Calu3 (cell line): ENCODE measurements at places on chromosomes 3 and 15. TPM values are rescaled to one million over a fixed set of nuclear protein-coding genes. Genes with fewer than 3 reads are reported as not detected.

C2CD4A gene
- total RNA-seq, result 17.1 and 17.6 TPM in 2 replicates

TMEM266 gene
- total RNA-seq, result 0.17 TPM in 1 of 2 replicates, not detected in the other

ANKUB1 gene
- not detected in 2 replicates for total RNA-seq

MUC20 gene
- 83.1 and 128 TPM in 2 replicates for total RNA-seq

HTR3E gene
- total RNA-seq, result not detected in 2 replicates

GRM7 gene
- not detected in 2 replicates for total RNA-seq

MDFIC2 gene
- total RNA-seq, result not detected in 2 replicates

STXBP5L gene
- not detected in 2 replicates for total RNA-seq

ZDHHC19 gene
- total RNA-seq, result not detected in 2 replicates

DAPK2 gene
- 1.1 and 1.5 TPM in 2 replicates for total RNA-seq

CFAP100 gene
- total RNA-seq, result not detected in 2 replicates

DNA sequence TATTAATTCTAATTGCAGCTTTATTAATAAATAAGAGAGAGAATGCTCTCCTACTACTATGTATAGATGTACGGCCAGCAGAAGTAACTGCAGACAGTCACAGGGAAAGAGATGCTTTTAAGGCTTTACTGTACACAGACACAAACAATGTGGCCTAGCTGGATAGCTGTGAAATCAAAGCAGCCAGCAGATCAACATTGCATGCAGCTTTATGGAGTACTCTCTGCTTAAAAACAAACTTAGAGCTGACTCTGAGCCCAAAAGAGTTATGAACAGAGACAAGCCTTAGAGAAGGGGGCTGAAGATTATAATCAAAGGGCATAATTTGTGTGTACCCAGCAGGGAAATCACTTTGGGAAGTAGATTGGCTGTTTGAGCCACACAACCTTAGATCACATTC, 47.2 kb downstream of the CADM2 start:
- DNase-seq, result no peak

DNA sequence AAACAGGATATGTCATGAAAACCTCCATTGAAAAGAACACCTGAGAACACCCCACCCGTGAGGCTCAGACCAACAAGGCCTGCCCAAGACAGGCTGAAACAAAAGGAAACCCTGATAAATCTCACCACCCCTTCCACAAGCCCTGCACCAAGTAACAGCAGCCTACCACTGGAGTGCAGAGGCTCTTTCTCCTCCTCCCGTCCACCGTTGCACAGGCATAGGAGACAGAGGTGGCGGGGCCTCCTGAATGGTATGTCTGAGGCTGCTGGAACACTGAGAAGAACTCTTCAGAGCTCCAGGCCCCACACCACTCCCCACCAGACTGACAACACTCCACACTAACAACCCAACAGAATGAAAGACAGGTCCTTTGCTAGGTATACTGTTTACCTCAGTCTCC, 21.4 kb downstream of the CHDH start:
- DNase-seq, result no peak

DNA sequence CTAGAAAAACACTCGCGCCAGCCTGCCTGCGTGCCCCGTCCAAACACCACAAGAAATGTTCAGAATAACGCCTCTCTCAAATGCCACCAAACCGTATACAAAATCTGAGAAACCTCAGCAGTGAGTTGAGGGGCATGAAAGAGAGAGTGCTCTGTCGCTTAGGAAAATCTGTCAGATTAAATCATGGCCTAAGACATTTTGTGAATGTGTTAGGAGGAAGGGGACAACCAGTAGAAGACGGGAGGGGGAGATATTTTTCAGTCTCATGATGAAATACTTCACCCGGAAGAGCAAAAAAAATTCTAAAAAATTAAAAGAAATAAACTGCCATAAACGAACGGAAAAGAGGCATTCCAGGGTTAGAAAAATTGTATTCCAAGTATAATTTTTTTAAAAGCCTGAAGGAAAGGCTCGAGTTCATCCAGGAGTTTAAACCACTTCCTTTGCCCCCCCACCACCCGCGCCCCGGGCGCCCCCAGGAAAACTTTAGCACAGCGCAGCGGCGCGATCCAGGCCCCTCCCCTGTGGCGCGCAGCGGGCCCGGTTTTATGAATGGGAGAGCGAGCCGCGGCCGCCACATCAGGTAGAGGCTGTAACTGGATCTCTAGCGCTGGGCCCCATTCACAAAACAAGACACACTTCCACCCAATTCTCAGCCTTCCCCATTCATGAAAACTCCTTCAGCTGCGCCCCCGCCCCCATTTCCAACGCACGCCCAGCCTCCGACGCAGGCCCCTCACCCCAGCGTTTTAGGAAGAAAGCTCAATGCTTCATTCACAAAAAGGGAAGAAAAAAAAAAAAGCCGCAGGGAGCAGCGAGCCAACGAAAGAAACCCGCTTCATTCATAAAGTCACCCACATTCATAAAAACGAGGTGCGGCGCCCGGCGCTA, 1.4 kb downstream of the ETV5 start:
- DNase-seq, result peak; percentile 86

GRCh38 chr3:141109751-141110150, 58.6 kb downstream of the SPSB4 start:
- no peak for DNase-seq

GRCh38 chr15:96693515-96693914, 363.0 kb downstream of the NR2F2 start:
- no peak for DNase-seq

GRCh38 chr3:190696777-190697501, 165.6 kb downstream of the GMNC start:
- peak; percentile 52 for DNase-seq

DNA sequence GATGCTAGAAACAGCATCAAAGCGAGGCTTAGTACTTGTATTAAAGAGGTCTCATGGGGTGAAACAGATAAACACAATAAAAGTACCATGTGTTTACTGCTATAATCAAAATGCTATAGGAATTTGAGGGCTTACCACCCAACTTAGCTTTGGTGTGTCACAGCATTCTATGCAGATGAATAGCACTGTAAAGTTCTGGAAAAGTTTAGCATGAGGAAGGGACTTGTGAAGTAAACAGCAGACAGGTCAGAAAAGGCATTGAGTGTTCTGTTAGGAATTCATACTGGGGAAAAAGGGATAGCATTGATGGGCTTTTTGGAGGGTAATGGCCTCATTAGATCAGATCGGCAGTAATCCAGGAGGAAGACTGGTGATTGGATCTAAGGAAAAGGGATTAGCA, 505.3 kb downstream of the NLGN1 start:
- DNase-seq, result no peak

DNA sequence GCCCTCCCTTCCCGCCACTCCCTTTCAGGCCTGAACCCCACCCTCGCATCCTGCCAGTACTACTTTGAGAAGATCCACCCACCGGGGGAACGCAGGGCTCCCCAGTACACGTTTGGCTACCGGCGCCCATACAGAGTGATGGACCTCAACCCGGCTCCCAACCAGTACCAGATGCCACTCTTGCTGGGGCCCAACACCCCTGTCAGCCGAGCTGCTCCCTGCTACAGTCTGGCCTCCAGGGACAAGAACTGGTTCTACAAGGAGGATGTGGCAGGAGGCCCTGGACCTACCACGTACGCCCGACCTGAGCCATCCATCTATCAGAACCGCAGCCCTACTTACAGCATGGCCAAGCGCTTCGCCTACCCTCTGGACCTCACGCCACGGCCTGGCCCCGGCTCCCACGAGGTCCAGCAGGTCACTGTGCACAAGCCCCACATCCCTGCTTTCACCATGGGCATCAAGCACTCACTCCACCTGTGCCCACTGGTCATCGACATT, 14.4 kb upstream of the CSPG4 start:
- no peak for DNase-seq

DNA sequence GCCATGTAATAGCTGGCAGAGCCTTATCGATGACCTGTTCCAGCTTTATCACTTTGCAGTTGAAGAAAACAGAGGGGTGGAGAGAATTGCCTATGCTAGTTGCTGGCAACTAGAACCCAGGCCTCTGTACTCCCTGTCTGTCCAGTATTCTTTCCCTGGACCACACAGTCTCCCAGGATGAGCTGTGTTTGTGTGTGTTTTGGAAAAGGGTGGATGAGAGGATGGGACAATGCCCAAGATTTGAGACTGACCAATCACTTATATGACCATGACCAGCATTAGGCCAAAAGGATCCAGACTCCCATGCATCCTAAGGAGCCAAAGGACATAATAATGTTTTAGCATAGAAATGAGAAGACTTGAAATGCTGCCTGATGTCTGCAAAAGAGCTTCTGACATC, 102.6 kb downstream of the CD200R1L start:
- DNase-seq, result no peak

GRCh38 chr15:61639491-61639890, 410.4 kb upstream of the RORA start:
- DNase-seq, result no peak

DNA sequence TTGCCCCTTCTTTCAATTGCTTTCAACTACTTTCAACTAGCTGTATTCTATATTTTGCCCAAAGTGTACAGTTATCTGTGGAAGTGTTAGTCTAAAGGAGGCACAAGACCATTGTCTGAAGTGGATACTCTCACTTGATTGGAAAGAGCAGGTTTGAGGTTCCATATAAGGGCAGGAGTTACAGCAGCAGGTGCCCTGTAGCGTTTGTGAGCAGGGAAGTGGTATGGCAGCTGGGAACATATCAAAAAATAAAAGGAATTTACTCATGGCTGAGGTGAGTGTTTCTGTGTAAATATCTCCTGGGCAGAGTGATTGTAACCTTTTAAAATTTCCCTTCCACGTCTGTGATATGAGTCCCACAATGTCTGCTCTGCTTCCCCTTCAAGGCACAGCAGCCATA, 38.5 kb upstream of the DNAJC13 start:
- DNase-seq, result no peak

DNA sequence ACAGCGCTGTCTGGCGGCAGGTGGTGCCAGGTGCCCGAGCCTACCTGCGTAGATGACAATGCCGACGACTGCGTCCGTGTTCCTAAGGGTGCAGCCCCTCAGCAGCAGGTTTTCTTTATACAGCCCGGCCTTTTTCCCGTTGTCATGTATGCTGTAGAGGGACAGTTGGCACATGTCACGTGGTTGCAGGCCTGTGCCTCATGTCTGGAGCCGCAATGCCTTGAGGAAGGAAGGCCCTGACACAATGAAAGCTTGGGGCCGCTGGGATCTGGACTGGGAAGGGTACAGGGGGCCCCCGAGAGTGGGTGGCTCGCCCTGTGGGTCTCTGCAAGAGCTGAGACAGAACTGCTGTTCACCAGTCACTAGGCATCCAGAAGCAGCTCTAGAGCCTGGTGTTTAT, 136.0 kb downstream of the ATP10A start:
- no peak for DNase-seq

DNA sequence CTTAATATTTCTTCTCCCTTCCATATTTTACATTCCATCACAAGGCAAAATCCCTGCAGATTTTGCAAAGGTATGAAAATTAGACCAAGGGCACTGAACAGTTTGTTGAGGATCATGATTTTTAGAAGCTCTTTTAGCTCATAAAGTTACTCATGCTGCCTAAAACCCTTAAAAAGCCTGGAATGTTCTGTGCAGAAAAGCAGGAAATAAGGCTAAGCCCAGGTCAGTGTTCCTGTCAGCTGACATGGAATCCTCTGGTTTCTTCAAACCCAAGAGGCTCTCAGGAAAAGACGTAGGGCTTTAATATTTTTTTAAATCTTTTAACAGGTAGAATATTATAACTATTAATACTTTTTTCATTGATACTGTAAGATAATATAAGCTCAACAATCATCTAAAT, 8.2 kb downstream of the CBLB start:
- DNase-seq, result no peak

DNA sequence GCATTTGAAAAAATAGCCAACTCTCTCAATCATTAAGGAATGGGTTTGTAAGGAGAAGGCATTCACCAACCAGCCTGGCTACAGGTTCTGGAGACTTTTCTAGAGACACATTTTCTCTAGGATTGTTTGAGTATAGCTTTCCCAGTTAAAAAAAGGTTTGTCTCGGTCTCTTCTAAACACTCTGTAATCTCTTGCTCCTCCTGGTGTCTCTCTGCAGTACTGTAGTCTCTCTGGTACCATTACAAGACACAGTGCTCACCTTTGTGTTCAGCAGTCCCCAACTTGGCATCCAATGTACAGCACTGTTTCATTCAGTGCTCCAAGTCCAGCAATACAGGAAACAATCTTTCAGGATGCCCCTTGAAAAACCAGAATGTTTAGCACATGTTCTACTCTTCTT, 534.4 kb downstream of the ZNF385D start:
- peak; percentile 30 for DNase-seq

DNA sequence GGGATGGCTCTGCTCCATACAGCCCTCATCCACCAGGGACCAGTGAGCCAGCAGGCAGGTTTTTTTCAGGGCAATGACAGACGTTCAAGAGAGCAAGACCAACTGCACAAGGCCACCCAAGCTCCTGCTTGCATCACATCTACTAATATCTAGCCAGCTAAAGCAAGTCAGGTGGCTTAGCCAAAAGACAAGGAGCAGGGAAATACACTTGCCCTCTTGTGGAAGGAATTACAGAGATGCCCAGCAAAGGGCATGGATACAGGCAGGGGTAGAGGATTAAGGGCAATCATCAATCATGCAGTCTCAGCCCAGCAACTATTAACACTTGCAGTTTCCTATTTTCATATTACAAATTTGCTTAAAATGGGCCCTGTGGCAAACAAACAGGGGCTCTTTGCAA, 81.5 kb upstream of the NTRK3 start:
- no peak for DNase-seq
